ENCODE measurements at places on chromosomes 5 and 9. TPM values are rescaled to one million over a fixed set of nuclear protein-coding genes. Genes with fewer than 3 reads are reported as not detected.

DNA sequence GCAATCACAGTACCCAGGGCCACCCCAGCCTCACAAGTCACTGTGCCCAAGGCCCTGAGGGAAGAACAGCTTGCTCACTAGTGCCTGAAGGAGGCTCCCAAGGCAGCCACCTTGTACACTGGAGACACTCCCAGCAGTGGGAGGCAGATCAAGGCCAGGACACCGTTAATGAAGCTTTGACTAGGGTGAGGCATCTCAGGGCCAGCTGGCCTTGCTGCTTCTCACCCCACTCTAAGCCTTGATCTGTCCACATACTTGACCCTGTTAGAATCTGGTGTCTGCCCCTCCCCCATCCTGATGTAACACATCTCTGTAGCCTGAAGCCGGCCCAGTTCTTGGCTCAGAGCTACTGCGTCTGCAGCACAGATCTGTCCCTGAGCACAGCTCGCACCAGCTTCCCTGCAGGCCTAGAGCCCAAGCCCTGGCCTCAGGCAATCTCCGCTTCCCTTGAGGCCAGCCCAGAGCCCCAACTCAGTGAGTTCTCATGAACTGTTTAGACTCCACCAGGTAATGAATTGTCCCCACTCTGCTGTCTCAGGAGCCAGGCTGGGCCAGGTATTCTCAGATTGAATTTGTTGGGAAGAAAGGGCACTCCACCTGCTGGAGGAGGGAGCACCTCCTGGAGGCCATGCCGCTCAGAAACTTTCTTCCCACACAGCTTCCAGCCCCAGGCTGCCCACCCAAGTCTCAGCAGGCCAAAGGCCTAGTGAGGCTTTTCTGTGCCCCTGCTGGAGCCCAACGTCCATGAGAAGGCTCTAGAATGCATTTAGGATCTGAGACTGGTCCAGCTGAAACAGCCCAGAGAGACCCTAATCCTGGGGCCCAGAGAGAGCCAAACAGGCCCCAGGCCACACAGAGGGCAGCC, 13.4 kb upstream of the JADE2 start:
- no peak overlapping the region for H3K27ac ChIP-seq
- no peak overlapping the region for H3K4me3 ChIP-seq
- H3K36me3 ChIP-seq: no peaks in the 10 kb centered on the region
- no peaks in the 10 kb centered on the region for H3K4me1 ChIP-seq
- H3K27me3 ChIP-seq: no peaks in the 10 kb centered on the region
- no peak for DNase-seq

TAF1L gene
- 0.06 TPM for total RNA-seq

PITX1 gene
- not detected for total RNA-seq

PCDHGA8 gene
- total RNA-seq: not detected

DNA sequence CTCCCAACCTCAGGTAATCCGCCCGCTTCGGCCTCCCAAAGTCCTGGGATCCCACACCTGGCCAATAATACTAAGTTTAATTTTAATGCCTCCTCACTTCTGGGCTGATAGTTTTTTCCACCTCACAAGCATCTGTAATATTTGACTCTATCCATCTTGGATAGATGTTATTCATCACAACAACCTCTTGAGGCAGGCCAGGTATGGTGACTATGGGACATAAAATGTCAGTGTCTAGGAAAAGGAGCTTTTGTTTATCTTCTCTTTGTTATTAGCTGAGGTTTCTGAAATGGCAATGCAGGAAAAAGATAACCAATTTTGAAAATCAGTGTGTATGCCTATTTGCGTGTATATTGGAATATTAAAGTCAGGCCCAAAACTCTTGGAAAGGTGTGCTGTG, 1.2 kb upstream of the CCDC69 start:
- H3K36me3 ChIP-seq: peaks cover 15% of the 10 kb centered on the region
- DNase-seq: no peak
- H3K4me1 ChIP-seq: peaks cover 51% of the 10 kb centered on the region
